ENCODE measurements at places on chromosomes 11 and 22.

- DNase-seq: no peak
Observed at GRCh38 chr11:57279116-57279515, 42.1 kb upstream of the APLNR start.

DNA sequence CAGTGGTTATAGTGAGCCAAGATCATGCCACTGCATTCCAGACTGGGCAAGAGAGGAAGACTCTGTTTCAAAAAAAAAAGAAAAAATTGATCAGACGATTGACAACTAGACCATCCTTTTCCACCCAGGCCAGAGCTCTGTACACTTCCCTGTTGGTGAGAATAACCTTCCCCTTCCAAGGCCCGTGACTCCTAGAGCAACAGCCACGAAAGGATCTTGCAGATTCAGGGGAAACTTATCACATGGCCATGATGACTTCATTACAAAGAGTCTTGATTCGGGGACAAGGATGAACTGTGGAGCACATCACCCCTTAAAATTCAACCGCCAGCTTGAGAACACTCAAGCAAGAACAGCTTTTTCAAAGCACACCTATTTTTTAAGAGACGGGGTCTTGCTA is 10.3 kb downstream of the CD5 start:
- DNase-seq: no peak

DNA sequence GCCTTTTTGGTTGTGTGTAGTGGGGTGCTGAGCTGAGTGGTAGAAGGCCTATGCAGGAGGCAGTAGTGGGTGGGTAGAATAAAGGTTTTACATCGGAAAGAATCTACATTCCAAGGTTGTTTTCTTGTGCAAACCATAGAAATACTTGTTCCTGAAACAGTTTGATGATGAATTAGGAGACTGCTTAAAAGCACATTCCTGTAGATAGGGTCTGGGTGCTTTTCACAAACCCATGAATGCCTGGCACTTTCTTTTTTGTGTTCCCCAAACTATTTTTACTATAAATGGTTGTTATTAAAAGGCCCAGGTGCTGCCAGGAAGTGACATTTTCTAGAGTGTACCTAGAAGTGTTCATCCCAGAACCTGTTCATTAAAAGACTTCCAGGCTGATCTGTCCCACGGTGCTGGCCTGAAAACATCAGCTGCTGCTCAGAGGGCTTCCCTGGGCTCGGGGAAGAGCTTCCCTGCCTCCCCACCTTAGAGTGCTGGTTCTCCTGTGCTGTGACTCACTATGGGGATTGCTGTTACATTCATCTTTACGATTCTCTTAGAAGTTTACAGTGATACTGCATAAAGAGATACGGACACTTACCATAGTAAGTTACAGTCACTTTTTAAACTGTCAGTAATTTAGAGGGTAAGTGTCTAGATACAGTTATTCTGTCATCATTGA is 27.9 kb downstream of the PPFIA1 start:
- DNase-seq: no peak

DNA sequence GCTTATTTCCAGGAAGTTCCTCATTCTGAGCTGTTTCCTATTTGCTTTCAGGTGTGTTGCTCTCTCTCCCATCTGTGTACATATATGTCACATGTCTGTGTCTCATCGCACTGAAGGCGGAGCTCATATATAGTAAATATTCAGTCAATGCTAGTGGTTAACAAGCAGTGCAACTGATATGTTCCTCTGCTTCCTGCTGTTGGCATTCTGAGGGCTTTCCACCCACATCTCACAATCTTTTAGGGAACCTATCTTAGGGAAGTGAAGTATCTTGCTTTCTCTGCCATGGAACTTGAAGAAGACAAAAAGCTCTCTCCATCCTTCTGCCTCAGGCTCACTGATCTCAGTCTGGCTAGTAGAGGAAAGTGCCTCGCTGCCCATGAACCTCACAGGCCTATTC is 139.8 kb downstream of the TTC17 start:
- DNase-seq: no peak

DNA sequence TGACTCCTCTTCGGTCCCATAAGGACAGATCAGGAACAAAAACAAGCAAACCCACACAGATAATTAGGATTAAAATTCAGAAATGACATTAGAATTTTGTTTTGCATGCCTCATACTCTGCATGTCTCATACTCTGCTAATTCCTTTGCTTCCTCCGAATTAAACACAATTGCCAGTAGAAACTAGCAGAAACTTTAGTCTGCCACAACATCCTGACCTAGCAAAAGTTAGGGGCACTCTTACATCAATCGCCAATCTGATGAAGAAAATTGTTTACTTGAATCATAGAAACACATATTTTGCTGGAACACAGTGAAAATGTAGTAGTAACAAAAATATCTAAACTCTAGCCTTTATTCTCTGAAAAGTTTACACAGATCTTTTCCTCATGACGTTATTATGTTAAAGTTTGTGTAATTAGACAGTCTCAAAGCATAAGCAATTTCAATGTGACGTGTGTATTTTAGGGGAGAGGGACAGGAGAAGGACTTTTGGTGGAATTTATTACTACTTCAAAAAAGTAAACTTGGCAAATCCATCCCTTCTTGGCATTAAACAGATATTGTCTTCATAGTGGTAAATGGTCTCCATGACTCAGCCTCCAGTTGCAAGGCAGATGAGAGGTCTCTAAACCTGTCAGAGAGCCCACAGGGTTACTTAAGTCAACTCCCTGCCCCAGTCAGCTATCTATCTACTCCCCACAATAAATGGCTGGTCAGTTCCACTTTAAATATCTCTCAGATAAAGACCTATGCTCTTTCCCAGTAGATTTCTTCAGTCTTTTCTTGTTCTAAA is 249.8 kb upstream of the UBASH3B start:
- DNase-seq: no peak

DNA sequence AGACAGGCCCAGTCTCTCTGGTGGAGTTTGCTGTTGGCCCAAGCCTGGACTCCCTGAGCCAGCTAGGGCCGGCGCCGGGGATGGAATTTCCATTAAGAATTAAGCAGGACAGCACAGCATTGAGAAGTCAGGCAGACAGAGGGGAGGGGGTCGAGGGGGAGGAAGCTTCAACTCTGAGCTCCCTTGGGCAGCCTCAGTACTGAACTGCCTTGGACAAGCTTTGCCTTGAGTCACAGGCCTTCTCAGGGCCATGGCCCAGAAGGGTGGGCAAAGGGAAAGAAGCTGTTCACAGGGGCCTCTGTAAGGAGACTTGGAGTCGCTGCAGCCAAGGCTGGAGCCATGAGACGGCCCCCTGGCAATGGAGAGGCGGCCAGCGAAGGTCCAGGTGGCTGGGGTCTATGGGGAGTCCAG is 2.6 kb upstream of the INSC start:
- DNase-seq: no peak

DNA sequence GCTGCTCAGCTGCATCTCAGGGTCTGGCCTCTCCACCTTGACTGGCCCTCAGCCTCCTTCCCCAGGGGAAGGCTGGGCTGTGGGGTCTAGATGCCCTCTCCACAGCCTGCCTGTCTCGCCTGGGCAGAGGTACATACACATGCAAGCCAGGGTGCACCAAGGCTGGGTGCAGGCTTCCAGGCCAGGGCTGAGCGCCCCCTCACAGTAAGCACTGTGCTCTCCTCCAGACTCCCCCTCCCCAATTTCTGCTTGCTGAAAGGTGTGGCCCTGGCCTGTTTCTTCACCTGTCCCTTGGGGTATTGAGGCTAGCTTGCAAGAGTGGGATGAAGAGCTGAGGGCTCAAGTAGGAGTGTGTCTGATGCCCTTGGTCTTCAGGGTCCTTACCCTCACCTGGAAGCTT is 22.5 kb downstream of the RELT start:
- DNase-seq: no peak

DNA sequence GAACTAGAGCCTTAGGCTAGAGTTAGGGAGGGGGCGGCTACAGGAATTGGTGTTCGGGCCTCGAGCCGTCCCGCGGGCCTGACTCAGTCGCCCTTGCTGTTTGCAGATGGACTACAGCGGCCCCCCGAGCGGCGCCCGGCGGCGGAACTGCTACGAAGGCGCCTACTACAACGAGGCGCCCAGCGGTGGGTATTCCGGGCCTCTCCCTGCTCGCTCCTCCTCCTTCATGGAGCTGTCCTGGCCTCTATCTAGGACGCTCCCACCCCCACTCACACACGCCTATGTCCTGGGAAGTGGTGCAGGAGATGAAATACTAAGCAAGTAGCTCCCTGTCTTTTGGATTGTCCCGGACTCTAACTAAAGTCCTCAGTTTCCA is 1.4 kb downstream of the MYOD1 start:
- no peak for DNase-seq

GRCh38 chr22:38751422-38752346 is 4.1 kb downstream of the SUN2 start:
- peak; percentile 79 for DNase-seq

- DNase-seq: peak; percentile 14
Observed at GRCh38 chr11:44628730-44629700, 63.6 kb downstream of the CD82 start.

GRCh38 chr11:120125024-120125423 is 12.9 kb downstream of the TRIM29 start:
- DNase-seq: peak; percentile 21

DNA sequence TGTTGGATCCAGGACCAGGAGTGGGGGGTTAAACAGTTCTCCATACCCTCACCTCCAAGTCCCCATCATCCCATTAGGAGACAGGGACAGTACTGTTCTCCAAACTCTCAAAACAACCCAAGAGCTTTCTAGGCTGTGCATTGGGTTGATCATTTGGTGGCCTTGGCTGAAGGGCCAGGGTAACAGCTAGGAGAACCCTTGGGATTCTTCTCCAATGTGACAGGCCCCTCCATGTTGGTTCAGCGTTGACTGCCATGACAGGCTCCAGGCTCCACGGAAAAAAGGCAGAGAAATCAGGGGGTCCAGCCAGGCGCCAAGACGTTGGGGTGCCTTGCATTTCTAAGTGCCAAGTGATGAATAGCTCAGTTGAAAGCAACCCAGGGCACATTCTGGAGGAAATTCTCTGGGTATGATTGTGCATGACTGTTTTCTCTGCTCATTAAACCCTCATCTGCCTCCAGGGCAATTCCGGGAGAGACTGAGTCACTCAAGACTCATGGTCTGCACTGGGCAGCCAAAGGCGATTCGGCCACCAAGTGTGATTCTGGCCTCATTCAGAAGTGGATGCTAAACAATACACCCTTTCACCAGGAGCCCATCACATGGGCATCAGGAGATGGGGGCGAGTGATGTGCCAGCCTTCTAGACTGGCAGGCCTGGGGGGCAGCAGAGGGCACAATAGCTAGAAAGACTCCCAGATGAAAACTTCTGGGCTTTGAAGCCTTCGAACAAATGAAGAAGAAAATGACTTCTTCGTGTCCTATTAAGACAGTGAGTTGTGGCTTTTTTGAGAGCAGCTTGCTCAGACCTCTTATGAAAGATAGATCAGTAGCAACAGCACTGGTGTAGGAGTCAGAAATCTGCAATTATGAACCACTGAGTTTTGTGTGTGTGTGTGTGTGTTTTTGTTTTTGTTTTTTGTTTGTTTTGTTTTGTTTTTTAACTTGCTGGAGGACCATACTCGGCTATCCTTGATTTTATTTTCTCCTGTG is 27.7 kb downstream of the CD44 start:
- peak; percentile 72 for DNase-seq

GRCh38 chr11:119339589-119340334 is 921 bp downstream of the C1QTNF5 start:
- peak; percentile 65 for DNase-seq

GRCh38 chr11:46554213-46555147 is 39.3 kb downstream of the AMBRA1 start:
- no peak for DNase-seq

GRCh38 chr22:31102441-31103081 is 4.8 kb downstream of the SELENOM start:
- no peak for DNase-seq

DNA sequence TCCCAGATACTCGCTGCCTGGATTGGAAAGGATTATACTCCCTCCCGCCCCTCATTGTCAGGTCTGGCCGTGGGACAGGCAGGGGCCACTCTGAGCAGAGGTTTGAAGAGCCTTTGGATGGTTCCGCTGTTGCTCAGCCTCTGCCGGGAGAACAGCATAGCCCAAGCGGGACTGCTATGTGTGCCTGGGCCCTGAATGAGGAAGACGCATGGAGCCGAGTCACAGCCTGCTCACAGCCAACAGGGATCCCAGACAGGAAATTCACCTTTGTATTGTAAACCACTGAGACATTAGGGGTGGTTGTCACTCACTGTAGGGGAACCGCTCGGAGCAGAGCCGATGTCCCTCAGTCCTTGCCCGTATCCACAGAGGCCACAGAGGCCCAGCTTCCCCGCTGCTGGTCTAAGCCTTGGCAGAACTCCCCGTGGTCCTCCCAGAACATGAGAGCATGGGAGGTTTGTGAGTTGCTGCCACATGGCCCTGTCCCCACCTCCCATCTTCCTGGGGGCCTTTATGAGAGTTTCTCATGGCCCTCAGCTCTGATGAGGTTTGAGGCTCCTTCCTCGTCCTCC is 10.7 kb upstream of the FAM118A start:
- no peak for DNase-seq

DNA sequence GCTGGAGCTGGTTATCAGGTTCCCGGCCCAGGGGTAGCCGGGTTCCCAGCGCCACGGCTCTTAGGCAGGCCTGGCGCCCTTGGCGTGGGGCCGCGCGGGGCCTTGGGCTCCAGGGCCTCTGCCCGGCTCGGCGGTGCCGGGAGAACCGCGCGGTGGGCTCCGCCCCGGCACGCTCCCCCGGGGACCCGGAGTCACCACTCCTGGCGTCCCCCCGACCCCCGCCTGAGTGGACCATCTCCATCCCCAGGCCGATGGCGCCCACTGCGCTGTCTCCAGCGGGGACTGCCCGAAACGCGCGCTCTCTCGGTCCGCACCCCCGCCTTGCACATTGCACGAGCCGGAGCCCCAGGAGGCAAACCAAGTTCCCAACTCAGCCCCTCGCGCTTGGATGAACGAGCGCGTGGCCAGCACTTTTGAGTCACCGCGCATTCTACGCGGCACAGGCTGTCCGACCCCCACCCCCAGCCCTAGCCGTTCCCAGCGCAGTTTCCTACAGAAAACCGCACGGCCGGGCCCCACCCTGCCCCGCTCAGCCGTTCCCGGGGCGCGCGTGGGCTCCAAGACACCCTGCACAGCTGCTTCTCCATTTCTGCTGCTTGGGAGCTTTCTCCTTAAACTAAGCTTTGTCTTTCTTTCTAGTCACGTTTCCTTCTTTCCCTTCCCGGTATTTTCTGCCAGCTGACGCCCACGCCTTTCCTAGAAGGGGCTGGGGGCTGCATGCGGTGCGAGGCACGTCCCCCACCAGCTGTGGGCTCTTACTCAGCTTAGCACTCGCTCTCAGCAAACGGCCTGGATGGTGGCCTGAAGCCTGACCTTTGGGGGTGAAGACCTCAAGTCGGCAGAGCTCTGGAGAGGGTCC is 650 bp upstream of the CHID1 start:
- DNase-seq: peak; percentile 71

DNA sequence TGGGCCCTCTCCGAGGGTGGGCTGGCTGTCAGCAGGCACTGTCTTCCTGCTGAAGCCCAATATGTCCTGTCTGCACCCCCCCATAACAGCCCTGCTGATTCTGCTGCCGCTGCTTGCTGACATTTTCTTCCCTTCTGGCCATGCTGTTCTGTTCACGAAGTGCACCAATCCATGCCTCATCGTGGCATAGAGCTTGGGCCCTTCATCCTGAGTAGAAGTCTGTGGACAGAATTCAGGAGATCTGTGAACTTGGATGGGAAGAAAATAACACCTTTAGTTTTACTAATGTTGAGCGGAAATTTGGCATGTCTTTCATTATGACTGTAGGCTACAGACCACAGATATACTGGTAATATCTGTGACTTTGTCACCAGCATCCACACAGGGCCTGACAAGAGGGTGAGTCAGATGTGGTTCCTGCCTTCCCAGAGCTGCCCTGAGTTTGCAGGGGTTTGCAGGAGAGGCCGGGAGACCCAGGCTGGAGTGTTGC is 14.1 kb upstream of the KIAA0930 start:
- peak; percentile 48 for DNase-seq

GRCh38 chr11:13745165-13745564 is 76.7 kb downstream of the FAR1 start:
- DNase-seq: no peak
